ENCODE measurements at places on chromosomes 7 and 10.

- no peak for DNase-seq
These were observed 11.7 kb downstream of the VSIR start for GRCh38 chr10:71761541-71762113.

DNA sequence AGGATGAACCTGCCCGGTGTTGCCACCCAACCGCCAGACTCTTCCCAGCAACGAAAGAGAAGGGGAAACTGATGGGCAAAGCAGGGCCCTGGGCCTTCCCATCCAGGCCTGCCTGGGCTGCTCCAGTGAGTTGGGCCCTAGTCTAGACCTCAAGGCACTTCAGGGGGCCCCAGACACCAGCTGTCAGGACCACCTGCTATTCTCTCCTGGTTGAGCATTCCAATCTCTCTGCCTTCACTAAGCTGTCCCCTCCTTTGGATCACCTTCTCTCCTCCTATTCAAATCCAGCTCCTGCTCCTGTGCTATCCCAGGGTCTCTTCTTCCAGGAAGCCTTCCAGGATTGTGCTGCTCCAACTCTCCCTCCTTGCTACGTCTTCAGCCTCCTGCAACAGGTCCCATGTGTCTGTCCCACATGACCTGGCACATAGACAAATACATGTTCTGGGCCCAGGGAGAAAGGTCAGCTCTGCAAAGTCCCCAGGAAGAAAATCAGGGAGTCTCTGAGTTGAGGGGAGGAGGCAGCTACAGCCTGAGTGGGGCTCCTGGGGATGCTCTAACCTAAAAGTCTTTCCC lies 3.1 kb downstream of the STX1A start:
- no peak for DNase-seq

GRCh38 chr7:157540020-157540419 lies 203.2 kb downstream of the DNAJB6 start:
- no peak for DNase-seq

DNA sequence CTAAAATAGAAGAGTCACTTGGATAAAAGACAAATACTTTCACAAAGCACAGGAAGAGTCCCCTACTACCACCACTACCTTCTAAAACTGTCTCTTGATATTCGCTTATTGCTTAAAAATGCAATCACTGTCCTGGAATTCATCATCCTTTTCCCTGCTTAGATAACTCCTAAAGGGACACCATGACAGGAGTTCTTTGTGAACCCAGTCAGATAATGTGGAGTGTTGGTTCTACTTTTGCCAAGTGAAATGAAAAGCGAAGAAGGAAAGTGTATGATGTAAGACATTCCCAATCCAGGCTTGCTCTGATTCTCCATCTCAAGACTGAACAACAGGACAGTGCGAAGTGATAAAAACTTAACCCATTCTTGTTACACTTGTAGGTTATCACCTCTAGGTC lies 103.0 kb downstream of the MTERF1 start:
- DNase-seq, result no peak

- DNase-seq, result no peak
These were observed 337.0 kb upstream of the GALNT17 start for GRCh38 chr7:70794962-70795361.

- DNase-seq, result no peak
These were observed 583.5 kb upstream of the SEMA3D start for GRCh38 chr7:85770332-85770731.

GRCh38 chr7:125775317-125775716 lies 845.7 kb upstream of the POT1 start:
- no peak for DNase-seq

- peak; percentile 19 for DNase-seq
These were observed 25.5 kb upstream of the FAM221A start for GRCh38 chr7:23654508-23654907.

- no peak for DNase-seq
These were observed 97.7 kb upstream of the KIF5B start for GRCh38 chr10:32153931-32154330.

DNA sequence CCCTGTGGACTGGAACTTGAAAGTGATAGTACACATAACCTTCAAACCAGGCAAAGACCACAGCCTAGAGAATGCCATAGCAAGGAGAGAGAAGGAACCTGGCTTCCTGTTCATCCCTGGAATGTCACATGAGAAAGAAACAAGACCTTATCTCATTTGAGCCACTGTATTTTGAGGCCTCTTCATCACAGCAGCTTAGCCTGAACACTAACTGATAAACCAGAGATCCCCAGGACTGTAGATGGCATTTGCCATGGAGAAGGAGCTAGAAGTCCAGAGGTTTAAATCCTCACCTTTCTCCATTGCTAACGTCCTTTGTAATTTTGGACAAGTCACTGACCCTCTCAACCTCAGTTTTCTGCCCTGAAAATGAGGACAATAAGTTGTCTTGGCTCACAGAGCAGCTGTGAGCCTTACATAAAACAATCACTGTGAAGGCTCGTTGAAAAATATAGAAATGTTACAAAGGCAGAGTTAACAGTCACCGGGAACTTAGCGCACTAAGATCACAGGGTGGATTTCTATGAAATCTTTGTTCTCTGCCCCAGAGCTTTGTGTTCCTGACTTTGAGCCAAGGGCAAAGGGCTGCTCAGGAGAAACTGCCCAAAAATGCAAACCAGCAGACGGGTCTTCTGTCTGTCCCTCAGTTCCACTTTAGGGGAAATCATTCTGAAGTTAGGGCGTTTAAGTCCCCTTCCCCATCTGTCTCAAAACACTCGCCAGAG lies 197.0 kb downstream of the USP6NL start:
- DNase-seq, result no peak

DNA sequence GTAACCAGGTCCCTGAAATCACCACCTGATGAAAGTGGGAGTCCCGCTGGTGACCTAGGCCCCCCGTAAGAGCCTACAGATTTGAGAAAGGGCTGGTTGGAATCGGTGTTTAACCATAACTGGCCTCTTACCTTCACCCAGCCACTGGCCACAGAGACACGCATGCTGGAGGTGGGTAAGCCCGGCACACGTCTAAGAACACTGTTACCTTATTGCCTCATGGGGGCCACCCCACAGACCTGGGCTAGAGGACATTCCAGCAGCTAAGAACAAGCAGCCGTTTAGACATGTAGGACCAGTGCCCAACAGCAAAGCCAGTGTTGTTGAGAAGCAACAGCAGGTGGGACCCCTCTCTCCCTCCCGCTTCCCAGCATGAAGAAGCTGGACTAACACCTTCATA lies 2.5 kb upstream of the GDF2 start:
- no peak for DNase-seq

GRCh38 chr7:44973610-44974401 lies 5.0 kb downstream of the MYO1G start:
- no peak for DNase-seq

GRCh38 chr7:79570903-79571302 lies 117.4 kb upstream of the MAGI2 start:
- DNase-seq, result no peak

DNA sequence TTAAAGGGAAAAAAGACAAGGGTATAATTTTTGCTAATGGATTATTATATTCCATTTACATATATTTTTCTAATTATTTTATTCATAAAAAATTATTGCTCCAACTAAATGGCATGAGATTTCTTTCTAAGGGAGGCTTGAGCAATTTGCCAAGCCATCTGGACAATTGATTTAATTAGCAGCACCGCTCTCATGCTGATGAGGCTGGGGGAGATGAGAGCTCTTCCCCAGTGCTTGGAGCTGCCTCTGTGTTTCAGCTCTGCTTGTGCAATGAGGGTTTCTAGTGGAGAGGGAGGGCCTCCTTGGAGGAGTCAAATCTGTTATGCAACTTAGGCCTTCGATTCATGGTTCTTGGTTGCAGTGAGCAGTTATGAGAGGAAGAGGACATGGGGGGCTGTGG lies 574.3 kb downstream of the TCERG1L start:
- no peak for DNase-seq

- DNase-seq, result no peak
These were observed 152.0 kb downstream of the PLXNA4 start for GRCh38 chr7:132424277-132424676.

- DNase-seq, result no peak
These were observed 134.4 kb downstream of the ITGA8 start for GRCh38 chr10:15585303-15585715.

GRCh38 chr10:13712837-13713581 lies 126.2 kb downstream of the PRPF18 start:
- no peak for DNase-seq

DNA sequence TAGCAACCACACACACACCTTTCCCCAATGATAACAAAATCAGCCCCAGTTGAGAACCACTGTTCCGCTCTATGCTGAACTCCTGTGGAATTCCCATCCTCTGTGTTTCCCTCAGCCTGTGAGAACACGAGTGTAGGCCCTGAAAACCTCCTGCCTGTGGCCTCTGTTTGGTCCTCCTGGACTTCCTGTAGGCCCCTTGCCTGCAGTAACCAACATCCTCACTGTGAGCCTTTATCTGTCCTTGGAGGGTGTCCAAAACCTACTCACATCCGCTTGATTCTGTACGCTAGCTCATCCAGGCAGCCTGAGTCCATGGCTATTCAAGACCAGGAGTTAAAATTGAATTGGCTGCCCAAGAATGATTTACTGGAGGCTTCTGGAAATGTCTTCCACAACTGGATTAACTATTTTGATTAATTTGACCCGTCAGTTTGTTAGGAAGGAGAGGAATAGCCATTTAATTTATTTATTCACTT lies 149.8 kb downstream of the AKR1D1 start:
- no peak for DNase-seq

GRCh38 chr7:92375013-92375412 lies 72.3 kb upstream of the GATAD1 start:
- no peak for DNase-seq

GRCh38 chr7:151431768-151432311 lies 8.1 kb downstream of the CRYGN start:
- DNase-seq, result no peak

GRCh38 chr10:43234471-43235041 lies 32.3 kb downstream of the RASGEF1A start:
- no peak for DNase-seq

- no peak for DNase-seq
These were observed 367.7 kb downstream of the SDK1 start for GRCh38 chr7:3668743-3669142.

DNA sequence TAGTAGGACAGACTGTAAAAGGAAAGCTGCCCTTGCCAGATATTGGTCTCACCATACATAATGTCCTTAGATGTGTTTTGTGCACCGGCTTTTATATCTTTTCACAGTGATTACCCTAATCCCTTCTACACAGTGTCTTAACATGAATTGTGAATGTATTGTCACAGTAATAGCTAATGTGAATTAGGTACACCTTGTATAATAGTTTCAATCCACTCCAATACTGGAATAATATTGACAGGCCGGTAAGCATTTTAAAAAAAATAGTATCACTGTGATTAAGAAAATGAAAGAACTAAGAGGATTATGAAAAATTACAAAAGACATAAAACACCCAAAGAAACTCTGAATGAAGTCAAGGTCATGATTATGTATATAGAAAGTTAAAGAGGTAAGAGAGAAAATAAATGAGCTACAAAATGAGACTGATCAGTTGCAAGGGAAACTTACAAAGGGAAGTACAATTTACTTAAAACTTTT lies 420.9 kb downstream of the PLXDC2 start:
- no peak for DNase-seq

GRCh38 chr10:126598009-126598408 lies 72.5 kb downstream of the C10orf90 start:
- DNase-seq, result peak; percentile 16

DNA sequence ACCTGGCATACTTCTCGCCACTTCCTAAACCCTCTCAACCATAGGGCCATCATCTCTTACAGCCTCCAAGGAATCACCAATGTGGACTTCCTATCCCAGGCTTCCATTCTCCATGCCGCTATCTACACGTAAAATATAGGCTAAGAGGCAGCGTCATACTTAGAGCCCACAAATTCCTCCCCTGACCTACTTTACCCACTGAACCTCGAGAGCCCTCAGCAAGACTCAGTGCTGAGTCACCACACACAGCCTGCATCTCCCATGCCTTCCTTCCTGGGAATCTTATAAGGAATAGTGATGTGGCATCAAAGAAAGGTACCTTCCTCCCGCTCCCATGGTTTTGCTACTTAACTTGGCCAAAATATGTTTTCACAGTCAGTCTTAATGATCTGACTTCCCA lies 435.6 kb upstream of the NFE2L3 start:
- no peak for DNase-seq

GRCh38 chr10:114720685-114721278 lies 62.7 kb upstream of the ABLIM1 start:
- DNase-seq, result no peak

DNA sequence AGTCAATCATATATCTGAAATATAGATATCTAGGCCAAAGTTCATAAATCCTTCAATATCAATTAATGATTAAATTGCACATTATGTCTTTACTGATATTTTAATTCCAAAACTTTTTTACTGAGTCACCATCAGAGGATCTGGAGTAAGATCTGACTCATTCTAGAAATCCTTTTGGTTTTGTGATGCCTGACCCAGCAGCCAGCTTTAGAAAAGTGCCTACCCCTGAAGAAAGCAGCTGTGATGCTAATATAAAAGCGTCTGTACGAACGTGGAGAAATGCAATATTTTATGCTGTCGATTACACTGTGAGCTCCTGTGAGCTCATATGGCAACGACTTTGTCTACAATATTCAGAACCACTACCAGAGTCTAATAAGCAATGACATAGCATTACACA lies 142.5 kb upstream of the LRRTM3 start:
- DNase-seq, result no peak

GRCh38 chr10:132477398-132478340 lies 59.9 kb upstream of the INPP5A start:
- DNase-seq, result no peak

GRCh38 chr7:55537458-55537990 lies 34.8 kb downstream of the VOPP1 start:
- DNase-seq, result no peak

- DNase-seq, result no peak
These were observed 172.1 kb downstream of the CYP26A1 start for GRCh38 chr10:93245779-93246178.

- no peak for DNase-seq
These were observed 26.3 kb upstream of the PPIF start for GRCh38 chr10:79320820-79321493.

- DNase-seq, result no peak
These were observed 4.0 kb downstream of the INTS1 start for GRCh38 chr7:1500064-1500807.

- no peak for DNase-seq
These were observed 4.9 kb downstream of the CPA4 start for GRCh38 chr7:130297628-130298543.

- no peak for DNase-seq
These were observed 61.3 kb downstream of the MICU1 start for GRCh38 chr10:72564596-72564995.

GRCh38 chr10:84291384-84291783 lies 37.0 kb upstream of the CCSER2 start:
- DNase-seq, result peak; percentile 15
